ENCODE measurements at places on chromosomes 1 and 21.

DNA sequence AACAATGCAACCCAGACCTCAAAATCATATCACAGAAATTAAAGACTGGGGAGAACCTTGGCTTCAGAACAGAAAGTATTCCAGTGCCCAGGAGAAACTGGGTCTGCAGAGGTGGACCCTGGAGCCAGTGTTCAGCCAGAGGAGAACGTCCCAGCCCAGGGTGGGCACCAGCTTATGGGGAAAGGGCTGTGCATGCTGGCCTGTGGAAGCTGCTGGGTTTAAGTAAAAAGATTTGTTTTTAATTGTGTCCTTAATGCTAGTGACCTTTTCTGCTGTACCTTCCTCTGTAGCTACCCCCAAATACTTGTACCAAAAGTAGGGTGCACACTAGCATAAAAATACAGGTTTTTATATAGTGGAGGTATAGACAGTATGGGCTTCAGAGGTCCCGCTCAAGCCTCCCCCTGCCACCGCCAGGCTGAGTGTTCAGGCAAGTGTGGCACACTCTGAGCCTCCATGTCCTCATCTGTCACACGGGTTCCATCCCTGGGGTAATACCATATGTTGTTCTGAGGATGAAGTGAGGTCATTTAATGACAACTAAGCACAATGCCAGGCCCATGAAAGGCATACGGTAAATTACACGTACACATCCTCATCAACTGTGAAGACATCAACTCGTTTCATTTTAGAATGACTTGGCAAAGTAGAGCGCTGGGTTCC lies 47.0 kb downstream of the SLC37A1 start:
- no peaks in the 10 kb centered on the region for H3K4me1 ChIP-seq
- no peak for DNase-seq
- no peak overlapping the region for H3K4me3 ChIP-seq
- peaks cover 11% of the 10 kb centered on the region for H3K36me3 ChIP-seq
- H3K27me3 ChIP-seq = no peaks in the 10 kb centered on the region

GRCh38 chr1:42359466-42359865 lies 21.1 kb upstream of the RIMKLA start:
- H3K27me3 ChIP-seq = no peaks in the 10 kb centered on the region
- H3K36me3 ChIP-seq = no peaks in the 10 kb centered on the region
- no peaks in the 10 kb centered on the region for H3K4me1 ChIP-seq
- H3K4me3 ChIP-seq = no peak overlapping the region
- no peak for DNase-seq

GRCh38 chr1:77487631-77488030 lies 194.8 kb downstream of the ZZZ3 start:
- no peaks in the 10 kb centered on the region for H3K27me3 ChIP-seq
- DNase-seq = no peak
- no peak overlapping the region for H3K27ac ChIP-seq

DNA sequence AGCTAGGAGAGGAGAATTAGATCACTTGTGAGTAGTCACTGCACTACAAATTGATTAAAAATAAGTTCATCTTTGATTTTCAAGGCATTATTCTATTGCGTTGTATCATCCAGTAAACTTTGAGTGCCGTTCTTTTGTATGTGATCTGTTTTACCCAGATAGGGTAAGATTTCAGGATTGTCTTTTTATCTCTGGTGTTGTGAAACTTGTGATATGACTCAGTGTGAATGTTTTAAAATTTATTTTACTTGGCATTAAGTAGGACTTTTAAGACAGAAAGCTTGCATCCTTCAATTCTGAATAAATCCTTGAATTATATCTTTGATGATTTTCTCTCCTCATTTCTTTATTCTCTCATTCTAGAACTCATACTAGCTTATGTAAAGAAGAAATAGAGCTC lies 93.3 kb upstream of the ADAMTS5 start:
- H3K27me3 ChIP-seq = no peaks in the 10 kb centered on the region
- no peaks in the 10 kb centered on the region for H3K4me1 ChIP-seq
- no peak for DNase-seq
